ENCODE measurements at places on chromosomes 4 and X.

- no peak for DNase-seq
Observed at GRCh38 chrX:102765217-102765616, 44.7 kb downstream of the GPRASP3 start.

- no peak for DNase-seq
Observed at GRCh38 chr4:41967392-41967791, 14.2 kb upstream of the DCAF4L1 start.

DNA sequence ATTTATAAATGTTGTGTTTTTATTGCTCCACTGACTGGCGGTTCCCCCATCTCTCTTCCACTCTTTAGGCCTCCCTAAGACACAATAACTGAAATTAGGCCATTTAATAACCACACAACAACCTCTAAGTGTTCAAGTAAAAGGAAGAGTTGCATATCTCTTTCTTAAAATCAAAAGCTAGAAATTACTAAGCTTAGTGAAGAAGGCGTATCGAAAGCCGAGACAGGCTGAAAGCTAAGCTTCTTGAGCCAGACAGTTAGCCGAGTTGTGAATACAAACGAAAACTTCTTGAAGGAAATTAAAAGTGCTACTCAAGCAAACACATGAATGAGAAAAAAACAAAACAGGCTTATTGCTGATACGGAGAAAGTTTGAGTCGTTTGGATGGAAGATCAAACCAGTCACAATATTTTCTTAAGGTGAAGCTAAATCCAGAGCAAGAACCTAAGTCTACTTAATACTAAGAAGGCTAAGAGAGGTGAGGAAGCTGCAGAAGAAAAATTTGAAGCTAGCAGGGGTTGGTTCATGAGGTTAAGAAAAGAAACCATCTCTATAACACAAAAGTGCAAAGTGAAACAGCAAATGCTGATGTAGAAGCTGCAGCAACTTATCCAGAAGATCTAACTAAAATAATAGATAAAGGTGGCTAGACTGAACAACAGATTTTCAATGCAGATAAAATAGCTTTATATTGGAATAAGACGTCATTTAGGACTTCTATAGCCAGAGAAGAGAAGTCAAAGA lies 194.0 kb upstream of the TTC29 start:
- no peak for DNase-seq

- no peak for DNase-seq
Observed at GRCh38 chr4:39770969-39771724, 73.2 kb downstream of the UBE2K start.

- DNase-seq: no peak
Observed at GRCh38 chrX:9923357-9923756, 43.8 kb upstream of the CLDN34 start.

DNA sequence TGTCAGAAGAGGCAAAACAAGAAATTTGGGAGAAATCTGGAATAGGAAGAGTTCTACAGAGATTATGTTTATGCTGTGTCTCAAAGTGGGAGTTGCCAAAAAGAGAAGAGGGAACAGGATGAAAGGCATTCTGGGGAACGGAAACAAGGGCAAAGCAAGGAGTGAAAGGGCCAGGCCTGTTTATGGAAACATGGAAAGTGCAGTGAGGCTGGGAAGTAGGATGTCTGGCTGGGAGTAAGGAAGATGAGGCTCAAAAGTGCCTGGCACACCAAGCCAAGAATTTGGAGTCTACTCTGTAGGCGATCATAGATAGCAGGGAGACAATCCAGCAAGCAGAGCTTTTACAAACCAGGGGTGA lies 1.8 kb upstream of the CUL4B start:
- DNase-seq: no peak

GRCh38 chr4:173273941-173274340 lies 60.2 kb downstream of the HMGB2 start:
- no peak for DNase-seq

DNA sequence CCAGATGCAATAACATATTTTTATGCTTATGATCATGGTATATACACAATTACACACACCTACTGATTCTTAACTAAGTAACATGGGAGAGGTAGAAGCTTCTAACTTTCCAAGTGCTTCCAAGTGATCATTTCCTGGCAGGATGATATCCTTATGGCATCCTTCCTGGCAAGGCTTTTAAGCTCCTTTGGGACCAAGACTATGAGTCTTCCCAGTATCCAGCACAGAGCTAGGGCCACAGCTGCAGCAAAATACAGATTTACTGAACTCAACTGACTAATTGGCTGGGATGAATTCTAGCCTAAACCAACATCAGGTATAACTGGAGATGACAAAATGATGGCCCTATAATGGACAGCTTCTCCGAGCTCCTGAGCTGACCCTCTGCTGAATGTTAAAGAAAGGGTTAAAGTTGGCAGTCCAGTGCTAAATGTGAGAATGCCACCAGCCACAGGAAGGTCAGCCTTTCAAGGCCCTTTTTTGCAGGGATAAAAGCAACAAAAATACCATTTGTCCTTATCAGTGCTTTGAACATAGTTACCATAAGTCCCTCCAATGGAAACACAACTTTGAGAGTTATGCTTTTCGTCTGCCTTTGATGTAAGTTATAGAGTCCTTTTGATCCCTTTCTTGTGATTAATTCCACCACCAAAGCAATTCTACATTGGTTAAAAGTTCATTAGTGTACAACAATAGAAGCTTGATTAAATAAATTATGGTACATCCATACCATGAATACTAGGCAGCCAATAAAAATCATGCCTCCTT lies 73.4 kb downstream of the MGST2 start:
- DNase-seq: no peak

- no peak for DNase-seq
Observed at GRCh38 chr4:10998846-10999245, 314.3 kb upstream of the CLNK start.

GRCh38 chr4:146520896-146521540 lies 722 bp downstream of the SLC10A7 start:
- DNase-seq: no peak

- no peak for DNase-seq
Observed at GRCh38 chr4:15012017-15012788, 9.9 kb downstream of the CPEB2 start.

GRCh38 chr4:175998782-175999181 lies 66.9 kb upstream of the WDR17 start:
- no peak for DNase-seq

GRCh38 chrX:119343856-119344255 lies 55.3 kb upstream of the SLC25A43 start:
- DNase-seq: no peak

- no peak for DNase-seq
Observed at GRCh38 chr4:172656055-172656454, 512.6 kb upstream of the GALNT7 start.

DNA sequence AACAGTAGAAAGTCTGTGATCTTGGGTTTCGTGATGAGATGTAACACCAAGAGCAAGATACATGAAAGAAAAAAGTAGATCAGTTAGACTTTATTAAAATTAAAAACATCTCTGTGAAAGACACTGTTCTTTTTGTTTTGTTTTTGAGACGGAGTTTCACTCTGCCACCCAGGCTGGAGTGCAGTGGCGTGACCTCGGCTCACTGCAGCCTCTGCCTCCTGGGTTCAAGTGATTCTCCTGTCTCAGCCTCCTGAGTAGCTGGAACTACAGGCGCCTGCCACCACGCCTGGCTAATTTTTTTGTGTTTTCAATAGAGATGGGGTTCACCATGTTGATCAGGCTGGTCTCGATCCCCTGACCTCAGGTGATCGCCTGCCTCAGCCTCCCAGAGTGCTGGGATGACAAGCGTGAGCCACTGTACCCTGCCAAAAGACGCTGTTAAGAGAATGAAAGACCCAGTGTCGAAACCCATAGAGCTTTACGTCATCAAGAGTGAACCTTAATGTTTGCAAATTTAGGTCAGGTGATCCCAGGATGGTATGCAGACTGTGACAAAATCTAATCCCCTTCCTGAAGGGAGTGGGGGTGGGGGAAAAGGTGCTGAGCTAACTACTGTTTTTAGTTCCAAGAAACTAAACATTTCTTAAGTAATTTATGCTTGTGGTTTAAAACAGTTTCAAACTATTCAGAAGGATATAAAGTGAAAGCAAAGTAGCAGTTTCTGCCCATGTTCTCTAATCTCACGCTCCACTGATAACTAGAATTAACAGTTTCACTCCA lies 8.0 kb downstream of the OFD1 start:
- DNase-seq: no peak

DNA sequence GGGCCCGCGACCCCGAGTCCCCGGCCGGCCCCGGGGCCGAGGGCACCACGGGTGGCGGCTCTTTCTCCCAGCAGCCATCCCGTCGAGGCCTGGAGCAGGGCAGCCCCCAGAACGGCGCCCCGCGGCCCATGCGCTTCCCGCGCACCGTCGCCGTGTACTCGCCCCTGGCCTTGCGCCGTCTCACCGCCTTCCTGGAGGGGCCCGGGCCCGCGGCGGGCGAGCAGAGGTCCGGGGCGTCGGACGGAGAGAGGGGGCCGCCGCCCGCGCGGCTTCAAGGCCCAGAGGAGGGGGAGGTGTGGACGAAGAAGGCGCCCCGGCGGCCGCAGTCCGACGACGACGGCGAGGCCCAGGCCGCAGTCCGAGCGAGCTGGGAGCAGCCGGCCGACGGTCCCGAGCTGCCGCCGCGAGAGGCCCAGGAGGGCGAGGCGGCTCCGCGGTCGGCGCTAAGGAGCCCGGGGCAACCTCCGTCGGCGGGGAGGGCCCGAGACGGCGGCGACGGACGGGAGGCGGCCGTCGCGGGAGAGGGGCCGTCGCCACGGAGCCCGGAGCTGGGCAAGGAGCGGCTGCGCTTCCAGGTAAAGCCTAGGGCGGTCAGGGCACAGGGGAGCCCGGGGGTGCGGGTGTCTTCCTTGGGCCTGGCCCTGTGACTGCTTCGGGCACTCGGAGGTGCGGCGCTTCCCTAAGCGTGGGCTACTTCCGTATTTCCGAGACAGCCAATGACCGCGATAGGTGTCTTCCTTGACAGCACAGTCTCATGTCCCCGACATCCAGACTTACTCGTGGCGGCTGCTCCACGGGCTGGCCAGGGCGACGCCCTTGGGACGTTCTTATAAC lies 845 bp downstream of the ZAR1 start:
- DNase-seq: no peak

DNA sequence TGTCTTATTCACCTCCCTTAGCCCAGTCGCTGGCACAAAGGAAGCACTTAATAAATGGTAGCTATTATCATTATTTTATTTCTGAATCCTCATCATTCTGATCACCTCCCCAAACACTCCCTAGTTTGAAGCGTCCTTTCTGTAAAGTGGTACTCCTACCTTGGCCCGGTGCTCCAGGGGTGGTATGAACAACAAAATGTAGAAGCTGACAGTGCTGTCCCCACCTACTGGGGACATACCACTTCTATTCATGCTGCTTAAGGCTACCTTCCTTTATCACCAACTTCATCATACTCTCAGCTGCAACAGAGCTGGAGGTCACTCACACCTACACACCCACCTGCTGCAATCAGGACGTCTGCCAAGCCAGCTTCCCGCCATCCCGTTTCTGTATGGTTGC lies 40.8 kb upstream of the APLN start:
- no peak for DNase-seq

GRCh38 chr4:147370473-147370872 lies 110.4 kb upstream of the EDNRA start:
- DNase-seq: no peak

- DNase-seq: no peak
Observed at GRCh38 chrX:111928456-111928855, 52.5 kb downstream of the TRPC5OS start.

DNA sequence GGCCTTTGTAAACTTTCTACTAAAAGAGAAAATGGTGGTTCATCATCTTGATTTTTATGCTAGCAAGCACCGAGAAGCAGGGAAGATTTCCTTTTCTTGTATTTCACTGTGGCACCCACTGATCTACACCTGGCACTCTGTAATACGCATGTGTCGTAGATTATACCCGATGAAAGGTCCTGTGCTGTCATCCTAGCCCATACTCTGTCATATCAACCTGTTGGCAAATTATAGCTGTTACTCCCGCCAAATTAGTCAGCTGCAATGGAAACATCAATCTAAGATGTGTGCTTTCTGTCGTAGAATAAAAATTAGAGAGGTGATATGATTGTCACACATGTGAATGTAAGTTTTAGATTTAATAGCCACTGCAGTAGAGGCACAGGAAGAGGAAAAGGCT lies 263.4 kb upstream of the PITX2 start:
- no peak for DNase-seq

DNA sequence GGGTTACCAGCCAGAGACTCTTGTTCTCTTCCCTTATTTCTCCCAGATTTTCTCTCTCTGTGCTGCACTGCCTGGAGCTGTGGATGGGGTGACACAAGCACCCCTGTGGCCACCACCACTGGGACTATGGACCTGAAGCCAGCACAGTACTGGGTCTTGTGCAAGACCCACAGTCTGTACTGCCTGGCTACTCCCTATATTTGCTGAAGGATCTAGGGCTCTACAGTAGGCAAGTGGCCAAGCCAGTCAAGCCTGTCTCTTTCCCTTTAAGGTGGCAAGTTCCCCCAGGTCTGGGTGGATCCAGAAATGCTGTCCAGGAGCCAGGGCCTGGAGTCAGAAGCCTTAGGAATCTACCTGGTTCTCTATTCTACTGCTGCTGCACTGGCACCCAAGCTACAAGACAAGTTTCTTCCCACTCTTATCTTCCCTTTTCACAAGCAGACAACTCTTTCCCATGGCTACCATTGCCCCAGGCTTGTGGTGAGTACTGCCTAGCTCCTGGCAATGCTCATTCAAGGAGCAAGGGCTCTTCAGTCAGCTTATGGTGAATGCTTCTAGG lies 28.4 kb upstream of the CT47A1 start:
- no peak for DNase-seq

DNA sequence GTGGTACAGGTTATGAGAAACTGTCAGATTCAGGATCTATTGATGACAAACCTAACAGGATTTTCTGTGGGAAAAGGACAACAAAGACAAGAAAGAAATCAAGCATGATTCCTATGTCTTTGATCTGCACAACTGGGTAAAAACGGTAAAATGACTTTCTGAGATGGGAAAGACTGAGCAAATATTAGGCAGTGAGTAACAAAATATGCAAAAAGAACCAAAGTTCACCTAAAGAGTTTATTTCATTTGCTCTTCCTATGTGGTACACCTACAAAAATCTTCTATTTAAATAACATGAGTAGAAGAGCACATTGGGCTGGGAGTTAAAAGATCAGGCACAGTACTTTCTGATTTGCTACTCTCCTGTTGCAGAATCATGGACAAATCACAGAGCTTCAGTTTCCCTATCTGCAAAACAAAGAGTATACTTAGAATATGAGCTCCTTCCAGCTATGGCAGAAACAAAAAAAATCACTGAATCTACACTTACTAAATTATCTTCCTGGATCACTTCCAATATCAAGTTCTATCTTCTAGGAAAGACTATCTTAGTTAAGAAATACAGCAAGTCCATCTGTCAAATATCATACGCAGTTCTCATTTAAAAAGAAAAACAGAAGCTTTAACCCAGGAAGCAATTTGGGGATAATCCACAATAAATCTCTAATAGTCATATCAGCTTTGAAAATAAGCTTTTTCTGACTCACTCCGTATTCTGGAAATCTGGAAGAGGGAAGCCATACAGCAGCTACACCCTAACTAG lies 37.4 kb downstream of the NFXL1 start:
- no peak for DNase-seq

- DNase-seq: no peak
Observed at GRCh38 chr4:97150966-97151365, 992.3 kb downstream of the STPG2 start.

GRCh38 chrX:5640071-5640470 lies 588.6 kb downstream of the NLGN4X start:
- DNase-seq: no peak

GRCh38 chr4:147899512-147899911 lies 167.6 kb downstream of the ARHGAP10 start:
- DNase-seq: no peak

GRCh38 chr4:89914609-89915550 lies 20.2 kb downstream of the MMRN1 start:
- DNase-seq: no peak
